Thoracic aorta (tissue), 2 donors: ENCODE measurements at places on chromosomes 1 and 21.

DNA sequence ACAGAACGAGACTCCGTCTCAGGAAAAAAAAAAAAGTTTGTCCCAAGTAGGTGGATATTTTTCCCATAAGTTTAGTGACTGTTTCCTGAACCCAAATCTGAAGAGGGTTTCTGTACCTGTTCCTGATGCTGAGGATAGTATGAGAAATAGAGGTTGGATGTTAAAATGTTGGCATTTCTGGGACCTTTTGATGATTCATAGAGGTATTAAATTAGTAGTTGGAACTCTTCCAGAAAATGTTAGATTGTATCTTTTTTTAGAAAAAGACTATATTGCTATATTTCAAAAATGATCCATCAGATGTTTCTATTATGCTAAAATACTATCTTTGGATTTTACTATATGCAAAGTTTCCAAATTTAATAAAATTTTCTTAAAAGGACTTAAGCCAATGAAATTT lies 2.9 kb upstream of the CENPL start:
- no peak for DNase-seq

DNA sequence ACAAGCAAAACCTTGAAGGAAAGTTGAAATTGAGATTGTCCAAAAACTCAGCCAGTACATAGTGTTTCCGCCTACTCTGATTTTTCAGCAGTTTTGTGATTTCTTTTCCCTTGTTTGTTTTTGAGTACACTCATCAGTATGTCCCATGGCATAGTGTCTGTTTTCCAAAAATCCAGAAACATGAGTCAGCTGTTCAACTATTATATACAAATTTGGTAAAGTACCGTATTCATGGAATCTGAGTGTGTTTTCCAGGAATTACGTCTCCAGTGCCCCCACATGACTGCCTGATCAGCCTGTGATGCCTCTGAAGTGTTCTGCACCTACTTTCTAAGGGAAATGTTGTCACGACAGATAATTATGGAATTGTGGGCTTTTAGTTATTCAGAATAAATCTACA lies 186.8 kb downstream of the LTN1 start:
- peak; percentile 33 for DNase-seq

GRCh38 chr1:101112051-101112780 lies 86.6 kb upstream of the DPH5 start:
- DNase-seq: no peak

- no peak for DNase-seq
Measured at GRCh38 chr1:94608852-94609530, 67.4 kb upstream of the F3 start.

DNA sequence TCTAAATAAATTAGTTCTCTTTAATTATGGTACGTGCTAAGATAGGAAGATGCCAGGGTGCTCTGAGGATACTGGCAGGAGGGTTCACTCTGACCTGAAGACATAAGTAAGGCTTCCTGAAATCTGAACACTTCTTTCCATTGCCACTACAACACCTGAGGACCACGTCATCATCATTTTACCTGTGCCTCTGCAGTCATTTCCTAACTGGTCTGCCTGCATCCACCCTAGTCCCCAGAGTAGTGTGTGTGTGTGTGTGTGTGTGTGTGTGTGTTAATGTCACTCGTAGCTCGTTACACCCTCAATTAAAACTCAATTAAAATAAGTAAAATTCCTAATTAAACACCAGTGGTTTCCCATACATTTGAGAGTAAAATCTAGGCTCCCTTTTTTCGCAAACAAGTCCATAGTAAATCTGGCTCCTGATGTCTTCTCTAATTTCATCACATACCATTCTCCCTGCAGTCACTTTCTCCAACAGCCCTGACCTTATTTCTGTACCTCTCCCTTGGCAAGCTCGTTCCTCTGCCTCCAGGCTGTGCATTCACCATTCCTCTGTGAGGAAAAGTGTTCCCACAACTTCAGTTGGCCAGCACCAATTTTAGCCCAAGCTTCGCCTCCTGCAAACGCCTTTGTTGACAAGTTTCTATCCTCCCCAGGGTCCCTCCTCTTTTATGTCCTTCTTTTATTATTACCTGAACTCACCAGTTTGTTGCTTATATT lies 8.7 kb downstream of the IL12RB2 start:
- DNase-seq: no peak

GRCh38 chr1:188355082-188355481 lies 1526.3 kb downstream of the PLA2G4A start:
- DNase-seq: no peak
